Activated CD8-positive, alpha-beta memory T cell treated with anti-CD3 and anti-CD28 coated beads for 48 hours (primary cell): ENCODE measurements at places on chromosomes 12 and 14.

DNA sequence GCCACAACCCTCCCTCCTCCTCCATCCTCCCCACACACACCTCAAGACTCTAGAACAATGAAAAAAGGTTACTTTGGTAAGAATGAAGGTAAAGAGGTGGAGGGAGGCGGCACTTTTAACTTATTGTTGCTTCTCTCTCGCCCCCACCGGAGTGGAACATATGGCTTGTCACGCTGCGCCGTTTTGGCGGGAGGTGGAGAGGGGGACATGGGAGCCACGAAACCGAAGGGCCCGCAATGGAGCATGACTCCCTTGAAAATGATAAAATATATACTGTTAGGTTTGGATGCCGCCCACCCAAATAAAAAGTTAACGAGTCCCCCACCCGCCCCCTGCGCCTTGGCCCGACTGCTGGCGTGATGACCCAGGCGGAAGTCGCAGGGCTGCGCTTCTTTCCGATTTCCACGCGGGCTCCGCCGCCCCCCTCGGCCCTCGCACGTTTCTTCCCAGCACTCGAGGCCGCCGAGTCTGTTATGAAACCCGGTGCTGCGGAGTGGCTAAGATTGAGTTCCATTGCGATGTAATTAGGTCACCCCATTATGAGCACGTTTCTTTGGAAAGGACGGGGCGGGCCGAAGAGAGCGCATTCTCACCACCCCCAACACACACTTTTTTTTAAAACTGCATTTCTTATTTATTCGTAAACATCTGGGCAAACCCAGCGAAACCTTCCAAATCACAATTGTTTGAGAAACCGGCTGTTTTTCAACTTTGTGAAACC, 1.4 kb upstream of the ZFP36L1 start:
- DNase-seq = no peak

- no peak for DNase-seq
Observed at GRCh38 chr12:63069860-63070617, 81.0 kb downstream of the AVPR1A start.

DNA sequence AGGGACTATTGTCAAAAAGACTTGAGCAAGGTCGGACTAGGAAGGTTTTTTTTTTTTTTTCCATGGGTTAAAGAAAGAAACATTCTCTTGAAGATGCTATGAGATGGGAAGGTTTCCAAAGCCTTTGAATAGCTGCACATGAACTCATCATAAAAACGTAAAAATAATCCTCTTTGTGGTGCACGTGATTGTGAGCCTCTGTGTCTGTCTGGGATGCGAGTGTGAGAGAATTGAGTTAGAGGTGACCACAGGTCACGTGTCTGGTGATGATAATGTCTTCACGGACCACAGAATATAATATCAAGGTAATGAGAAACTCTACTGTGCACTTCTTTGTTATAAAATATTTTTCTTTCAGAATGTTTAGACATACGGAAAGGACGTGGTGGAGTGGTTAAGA, 24.3 kb upstream of the ADGRD1 start:
- DNase-seq = no peak

DNA sequence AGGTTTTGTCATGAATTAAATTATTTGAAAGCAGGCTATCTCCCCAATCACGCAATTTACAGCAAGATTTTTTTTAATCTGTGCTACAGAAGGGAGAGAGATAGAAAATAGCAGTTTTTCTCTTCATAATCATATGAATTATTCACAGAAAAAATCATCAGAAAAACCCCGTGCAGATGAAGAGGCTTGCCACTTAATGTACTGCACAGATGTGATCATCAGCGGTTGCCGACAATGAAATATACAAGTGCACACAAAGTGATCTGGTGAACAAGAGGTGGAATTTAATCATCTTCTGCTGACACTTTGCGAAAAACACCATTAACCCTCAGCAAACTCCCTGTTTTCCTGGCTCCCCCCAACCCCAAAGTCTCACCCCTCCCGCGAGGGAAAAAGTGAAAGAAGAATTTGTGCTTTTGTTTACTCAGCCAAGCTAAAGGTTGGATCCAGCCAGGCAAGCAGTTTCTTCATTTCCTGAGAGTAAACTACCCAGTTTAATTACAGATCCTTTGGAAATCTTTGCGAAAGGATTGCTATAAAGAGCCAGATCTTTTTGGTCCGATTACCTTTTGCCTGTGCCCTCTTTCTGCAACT, 3.1 kb upstream of the LMO3 start:
- no peak for DNase-seq

DNA sequence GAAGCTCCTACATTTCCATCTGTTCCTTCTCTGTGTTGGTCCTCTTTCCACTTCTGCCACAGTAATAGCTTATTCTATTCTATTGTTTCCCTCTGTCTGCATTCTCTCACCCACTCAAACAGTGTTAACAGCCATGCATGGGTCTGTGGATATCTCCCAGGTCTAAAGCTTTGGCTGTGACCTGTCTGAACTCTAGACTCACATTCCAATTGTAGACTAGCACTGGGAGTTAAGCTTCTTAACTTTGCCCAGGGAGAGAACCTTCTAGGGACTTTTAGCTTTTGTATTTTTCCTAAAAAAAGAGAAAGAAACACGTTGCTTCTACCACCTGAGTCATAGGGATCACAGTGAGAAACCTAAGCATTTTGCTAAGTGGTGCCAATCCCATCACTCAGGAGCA, 36.7 kb downstream of the PTPRR start:
- DNase-seq = no peak

DNA sequence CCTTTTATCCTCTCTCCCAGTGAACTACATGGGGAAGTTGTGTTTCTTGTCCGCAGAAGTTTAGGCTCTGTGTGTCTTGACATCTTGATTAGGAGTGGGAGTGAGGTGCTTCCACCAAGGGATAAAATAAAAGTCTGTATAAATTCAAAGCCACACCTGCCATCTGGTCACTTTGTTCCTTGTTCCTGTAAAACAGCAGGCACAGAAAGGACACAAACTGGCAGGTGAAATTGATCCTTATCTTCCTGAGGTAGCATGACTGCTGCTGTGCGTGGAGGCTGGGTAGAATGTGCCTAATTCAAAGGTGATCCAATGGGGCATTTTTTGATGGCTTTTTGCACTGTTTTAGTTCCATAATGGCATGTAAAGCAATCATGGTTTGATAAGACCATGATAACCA, 104.3 kb upstream of the KITLG start:
- DNase-seq = no peak

DNA sequence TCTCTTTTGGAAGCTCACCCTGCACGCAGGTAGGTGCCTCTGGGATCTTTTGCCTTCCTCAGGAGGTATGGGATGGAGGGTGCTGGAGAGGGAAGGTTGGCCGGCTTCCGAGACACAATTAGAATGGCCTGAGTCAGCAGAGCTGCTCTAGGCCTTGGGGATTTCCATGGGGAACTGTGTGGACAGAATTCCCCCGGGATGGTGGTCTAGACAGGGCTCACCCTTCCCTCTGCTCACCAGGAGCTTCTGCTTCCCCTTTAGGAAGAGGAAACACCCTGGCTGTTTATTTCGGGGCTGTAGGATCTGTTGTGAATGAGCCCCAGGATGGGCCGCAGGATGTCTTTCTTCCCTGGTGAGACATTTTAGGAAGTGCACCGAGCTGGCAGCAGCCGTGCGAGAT, 43.7 kb upstream of the TMED10 start:
- no peak for DNase-seq

DNA sequence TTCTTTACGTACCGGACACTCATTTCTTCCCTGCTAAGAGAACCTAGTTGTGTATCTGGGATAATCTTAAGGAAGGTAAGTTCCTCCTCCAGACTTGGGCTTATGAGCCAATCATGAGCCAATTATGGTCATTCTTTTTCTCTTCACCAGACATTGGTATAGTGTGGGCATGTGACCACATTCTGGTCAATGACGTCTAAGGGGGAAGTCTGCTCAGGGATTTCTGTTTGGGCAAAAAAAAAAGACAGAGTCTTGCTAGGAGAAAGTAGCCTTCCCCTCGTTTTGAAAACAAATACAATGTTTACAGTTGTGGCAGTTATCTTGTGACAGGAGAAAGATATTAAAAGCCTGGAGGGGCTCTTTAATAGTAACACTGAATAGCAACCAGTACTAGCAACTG, 20.1 kb upstream of the PLXNC1 start:
- no peak for DNase-seq

DNA sequence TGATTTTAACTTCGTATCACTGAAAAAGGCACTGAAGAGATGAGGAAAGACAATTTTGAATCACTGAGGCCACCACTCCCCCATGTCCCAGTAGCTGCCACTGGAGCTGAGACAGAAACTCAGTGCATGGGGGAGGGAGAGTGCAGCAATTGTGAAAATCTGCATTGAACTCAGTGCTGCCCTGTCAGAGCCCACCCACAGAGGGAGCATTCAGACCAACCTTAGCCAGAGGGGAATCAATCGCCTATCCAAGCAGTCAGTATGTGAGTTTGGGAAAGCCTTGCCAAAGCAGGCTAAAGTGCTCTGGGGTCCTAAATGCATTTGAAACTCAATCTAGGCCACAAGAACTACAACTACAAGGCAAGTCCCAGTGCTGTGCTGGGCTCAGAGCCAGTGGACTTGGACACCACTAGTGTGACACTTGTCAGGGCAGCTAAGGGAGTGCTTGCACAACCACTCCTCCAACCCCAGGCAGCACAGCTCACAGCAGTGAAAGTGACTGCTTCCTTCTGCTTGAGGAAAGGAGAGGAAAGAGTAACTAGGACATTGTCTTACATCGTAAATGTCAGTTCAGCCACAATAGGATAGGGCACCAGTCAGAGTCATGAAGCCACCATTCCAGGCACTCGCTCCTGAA, 13.3 kb downstream of the RNASE3 start:
- no peak for DNase-seq

GRCh38 chr14:50047274-50047676, 69.1 kb downstream of the VCPKMT start:
- DNase-seq = no peak

DNA sequence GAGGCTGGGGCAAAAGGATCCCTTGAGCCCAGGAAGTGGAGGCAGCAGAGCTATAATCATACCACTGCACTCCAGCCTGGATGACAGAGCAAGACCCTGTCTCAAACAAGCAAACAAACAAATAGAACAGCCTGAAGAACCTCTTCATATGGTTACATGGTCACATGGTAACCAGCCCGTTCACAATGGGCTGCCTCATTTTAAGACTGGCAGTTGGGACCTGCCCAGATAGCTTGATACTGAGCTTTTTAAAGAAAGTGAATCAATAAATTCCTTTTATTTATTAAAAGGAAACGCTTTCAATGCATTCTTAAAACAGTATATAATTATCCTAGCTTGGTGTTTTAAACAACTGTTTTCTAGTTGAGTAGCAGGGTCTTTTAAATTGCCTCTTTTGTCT, 10.5 kb downstream of the MLXIP start:
- DNase-seq = no peak
